ENCODE measurements at places on chromosomes 4 and X. TPM values are rescaled to one million over a fixed set of nuclear protein-coding genes. Genes with fewer than 3 reads are reported as not detected.
A peak's percentile ranks its signal among the peaks of the same experiment; 100 is the strongest.

The CRMP1 gene
- total RNA-seq: 1.8 TPM

The NPY2R gene
- not detected for total RNA-seq

The COX7B2 gene
- not detected for total RNA-seq

The PTCHD1 gene
- total RNA-seq: 3.0 TPM

The GSX2 gene
- not detected for total RNA-seq

The C4orf46 gene
- 2.3 TPM for total RNA-seq

The TXK gene
- total RNA-seq: 6.4 TPM

- no peak for DNase-seq
Measured at GRCh38 chr4:5101571-5101970, 50.3 kb downstream of the STK32B start.

DNA sequence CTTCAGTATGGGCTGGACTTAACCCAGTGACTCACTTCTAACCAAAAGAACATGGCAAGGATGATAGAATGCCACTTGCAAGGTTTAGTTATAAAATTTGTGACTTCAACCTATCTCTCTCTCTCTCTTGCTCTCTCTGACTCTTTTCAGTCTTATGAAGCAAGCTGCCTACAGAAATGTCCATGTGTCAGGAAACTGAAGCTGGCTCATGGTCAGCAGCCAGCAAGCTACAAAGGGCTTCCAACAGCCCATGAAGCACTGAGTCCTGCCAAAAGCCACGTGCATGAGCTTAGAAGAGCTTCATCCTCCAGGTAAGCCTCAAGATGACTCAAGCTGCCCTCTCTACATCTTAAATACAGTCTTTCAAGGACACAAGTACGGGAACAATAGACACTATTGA lies 100.3 kb downstream of the HS3ST1 start:
- no peak for DNase-seq

DNA sequence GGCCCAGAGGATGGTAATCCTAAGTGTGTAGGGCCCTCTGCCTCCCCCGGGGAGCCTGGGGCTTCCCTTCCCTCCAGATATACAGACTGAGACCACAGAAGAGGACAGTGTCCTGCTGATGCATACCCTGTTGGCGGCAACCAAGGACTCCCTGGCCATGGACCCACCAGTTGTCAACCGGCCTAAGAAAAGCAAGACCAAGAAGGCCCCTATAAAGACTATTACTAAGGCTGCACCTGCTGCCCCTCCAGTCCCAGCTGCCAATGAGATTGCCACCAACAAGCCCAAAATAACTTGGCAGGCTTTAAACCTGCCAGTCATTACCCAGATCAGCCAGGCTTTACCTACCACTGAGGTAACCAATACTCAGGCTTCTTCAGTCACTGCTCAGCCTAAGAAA lies 1.9 kb downstream of the TRO start:
- DNase-seq: no peak

DNA sequence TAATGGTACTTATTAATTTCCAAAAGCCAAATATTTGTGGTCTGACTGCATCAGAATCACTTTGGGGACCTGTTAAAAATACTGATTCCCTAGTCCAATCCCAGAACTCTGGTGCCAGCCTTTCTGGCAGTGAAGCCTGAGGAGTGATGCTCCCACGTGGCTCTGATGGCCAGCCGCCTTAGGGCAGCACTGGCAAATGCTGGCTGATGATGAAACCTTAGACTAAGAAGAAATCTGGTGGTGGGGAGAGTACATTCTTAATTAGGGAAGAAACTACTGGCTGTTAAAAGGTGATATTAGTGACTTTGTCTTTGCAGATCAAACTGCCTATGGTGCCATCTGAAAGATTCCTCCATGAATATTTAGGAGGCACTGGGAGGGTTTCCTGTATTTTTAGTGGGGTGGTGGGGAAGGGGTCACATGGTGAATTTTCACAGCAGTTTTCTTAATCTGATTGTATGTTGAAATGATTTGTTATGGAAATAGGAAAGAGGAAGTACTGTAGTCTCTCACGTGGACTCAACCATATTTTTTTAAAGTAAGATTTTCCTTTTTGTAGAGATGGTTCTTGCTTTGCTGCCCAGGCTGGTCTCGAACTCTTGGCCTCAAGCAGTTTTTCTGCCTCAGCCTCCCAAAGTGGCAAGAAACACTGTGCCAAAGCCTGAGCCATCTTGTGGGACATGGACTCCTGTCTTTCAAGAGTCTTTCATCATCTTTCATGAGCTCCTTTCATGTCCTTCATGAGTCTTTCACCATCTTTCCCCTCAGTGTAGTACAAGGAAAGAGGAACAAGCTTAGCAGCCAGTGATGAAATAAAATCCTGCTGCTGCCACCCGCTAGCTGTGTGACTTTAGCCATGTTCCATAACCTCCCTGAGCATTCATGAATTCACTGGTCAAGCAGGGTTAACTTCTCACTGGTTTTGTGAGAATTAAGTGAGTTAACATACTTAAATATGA lies 90.8 kb downstream of the ZNF330 start:
- DNase-seq: no peak

DNA sequence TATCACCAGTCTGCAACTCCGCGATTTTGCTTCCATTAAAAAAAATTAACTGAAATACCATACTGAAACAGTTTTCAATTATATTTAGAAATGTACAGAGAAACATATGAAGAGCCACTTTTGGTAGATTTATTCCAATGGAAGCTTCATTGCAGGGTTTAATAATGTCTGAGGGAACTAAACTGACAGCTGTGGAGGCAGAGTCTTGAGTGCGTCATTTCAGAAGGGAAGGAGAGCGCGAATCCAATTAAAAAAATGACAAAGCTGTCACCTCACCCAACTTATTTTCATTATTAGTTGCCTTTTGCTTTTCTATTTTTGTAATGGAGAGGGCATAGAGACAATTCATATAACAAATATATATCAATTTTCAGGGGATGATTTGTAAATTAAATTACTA lies 104.0 kb downstream of the UNC5C start:
- no peak for DNase-seq

DNA sequence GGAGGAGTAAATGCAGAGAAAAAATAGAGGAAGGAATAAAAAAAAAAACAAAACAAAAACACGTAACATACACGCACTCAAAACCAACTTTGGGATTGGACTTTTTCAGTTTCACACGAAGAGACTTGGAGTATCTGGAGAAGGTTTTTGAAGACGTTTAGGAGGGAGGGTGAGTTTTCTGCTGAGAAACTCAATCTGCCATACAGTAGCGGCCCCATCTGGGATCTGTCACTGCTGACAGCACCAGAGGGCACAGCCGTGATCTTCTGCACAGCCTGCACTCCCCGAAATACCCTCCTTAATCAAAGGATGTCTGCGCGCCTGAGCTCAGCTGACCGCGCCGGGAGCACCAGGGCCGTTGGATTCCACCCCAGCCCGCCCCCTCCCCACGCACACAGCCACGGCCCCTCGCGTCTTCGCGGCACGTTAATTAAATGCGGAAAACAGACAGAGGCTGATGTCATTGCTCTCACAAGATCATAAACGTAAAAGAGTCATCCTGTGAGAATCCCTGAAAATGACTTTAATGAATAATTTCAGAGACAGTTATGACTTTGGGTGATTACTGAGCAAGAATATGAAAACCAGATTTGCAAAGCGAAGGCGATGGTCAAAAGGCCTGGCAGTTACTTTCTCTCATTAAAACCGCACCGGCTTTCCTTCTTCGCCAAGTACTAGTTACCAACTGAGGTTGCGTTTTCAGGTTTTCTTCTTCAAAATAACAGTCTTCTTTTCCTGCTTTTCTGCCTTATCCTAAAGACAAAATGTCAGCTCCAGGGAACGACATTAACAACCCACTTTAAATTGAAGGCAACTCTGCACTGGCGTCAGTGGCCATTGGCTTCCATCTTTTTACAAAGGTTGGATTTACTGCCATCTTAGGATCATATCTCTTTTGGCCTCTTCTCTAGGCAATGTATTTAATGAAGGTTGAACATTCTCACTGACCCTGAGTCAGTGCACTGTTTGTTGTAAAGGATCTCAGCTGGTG lies 10.6 kb downstream of the HAND2 start:
- peak; percentile 72 for DNase-seq

DNA sequence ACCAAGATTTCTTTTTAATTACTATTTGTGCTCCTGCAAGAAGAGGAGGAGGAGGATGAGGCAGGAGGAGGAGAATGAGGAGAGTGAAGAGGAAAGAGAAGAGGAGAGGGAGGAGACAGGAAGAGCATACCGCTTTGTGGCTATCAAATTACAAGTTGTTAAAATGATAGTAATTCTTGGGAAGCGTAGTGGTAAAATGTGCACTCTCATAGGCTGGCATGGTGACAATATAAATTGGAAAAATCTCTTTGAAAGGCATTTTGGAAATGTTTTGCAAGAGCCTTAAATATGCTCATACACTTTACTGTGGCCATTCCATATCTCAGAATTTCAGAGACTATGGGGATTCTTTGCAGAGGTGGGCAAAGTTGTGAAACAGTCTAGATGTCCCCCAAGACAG lies 53.2 kb downstream of the MXRA5 start:
- DNase-seq: no peak

DNA sequence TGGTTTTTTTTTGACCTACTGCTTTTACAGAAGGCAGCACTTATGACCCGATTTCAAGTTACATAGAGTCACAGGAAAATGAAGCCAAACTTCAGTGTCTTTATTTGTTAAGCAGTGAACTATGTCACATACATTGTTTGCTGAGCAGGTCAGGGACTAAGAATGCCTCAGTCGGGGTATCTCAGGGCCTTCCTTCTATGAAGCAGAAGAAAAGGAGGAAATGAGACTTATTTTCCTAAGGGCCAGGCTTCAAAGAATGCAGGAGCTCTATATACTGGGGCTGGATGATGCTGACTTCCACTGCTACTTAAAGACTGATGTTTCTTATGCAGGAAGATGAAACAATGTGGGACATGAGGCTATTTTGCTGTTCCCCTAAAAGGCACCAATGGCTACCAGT lies 558.4 kb upstream of the IGFBP7 start:
- DNase-seq: no peak

DNA sequence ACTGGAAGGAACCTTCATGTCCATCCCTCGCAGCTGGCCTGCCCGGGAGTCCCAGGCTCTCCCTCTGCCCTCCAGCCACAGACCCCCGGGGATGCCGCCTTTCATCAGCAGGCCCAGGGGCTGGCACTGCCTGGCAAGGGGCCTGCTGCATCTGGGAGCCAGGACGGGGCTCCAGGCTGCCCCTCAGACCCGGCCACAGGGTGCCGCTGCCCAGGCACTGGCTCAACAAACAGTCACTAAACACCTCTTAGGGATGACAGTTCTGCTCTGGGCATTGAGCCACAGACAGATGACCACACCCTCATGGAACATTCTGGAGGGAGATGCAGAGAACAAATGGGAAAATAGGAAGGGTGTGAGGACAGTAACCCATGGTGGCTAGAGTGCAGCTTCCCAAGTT lies 109.3 kb downstream of the HMX1 start:
- no peak for DNase-seq

GRCh38 chrX:23883737-23884354 lies 23.9 kb downstream of the APOO start:
- DNase-seq: no peak

DNA sequence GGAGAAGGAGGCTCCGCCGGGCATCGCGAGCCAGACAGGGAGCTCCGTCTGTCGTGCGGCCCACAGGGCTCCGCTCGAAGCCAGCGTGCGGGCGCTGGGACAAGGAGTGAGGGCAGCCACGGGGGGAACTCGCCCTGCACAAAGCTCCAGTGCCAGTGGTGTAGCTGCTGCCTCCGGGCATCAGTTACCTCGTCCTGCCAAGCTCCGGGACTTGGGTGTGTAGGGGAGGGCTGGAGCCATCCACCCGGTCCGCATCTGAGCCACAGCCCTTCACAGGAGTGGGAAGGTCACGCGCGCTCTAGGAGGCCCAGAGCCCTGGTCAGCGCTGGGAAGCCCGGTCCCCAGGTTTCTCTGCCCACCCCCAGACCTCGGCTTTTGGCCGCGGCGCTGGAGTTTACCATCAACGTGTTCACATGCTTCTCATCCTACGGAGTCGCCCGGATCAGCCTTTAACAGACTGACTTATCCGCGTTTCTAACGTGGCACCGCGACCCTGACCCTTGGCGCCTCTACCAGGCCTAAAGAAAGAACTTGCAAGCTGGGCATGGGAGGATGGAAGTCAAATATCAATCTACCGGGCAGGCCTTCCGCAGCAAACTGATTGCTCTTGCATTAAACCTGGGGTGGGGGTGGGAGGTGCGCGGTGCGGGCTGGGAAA lies 8.4 kb upstream of the PRDM8 start:
- no peak for DNase-seq
